ENCODE measurements at places on chromosomes 4 and X.

GRCh38 chr4:168605411-168605810 is 108.6 kb downstream of the PALLD start:
- DNase-seq: no peak

DNA sequence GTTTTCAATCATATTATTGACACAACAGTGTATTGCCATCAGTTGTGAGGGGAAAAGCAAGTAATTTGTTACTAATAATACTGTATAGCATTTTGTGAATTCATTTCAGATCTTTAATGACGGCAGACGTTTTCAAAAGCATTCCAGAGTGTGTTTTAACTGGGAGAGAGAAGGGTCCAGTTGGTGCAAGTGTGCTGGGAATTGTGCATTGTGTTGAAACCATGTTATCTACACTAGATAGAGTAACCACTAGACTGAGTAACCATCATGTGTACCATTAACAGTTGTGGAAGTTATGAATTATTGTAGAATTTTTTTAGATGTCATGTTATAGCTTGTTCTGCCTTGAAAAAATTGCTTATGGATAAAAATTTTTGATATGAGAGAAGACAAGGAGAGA is 104.5 kb upstream of the VEGFC start:
- DNase-seq: no peak

DNA sequence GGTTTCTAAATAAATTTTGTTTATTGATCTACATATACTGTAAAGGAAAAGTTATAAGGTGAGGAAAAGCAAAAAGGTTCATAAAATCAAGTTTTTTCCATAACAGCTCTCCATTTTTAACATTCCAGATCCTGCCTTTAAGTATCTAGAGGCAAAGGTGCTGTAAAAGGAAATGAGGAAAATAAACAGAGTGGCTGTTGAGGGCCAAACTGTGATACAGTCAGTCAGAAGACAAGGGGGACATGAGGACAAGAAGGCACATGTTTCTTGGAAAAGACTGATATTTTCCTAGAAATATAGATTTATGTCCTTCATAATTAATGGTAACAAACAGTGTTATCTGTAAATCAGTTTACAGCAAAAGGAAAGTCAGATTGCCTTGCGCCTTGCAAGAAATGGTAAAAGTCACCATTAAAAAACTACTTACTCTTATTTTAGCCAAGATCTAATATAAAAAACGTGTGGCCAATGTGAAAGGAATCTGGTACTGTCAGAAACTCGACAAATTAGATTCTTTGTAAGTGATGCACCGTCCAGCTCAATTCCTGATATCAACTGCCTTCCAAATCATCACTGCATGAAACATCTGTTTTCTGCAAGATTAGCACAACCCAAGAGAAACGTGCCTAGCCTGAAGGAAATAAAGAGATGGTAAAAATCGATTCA is 34.0 kb upstream of the VEGFD start:
- no peak for DNase-seq

- no peak for DNase-seq
Observed at GRCh38 chr4:141501395-141501794, 135.0 kb upstream of the IL15 start.

- no peak for DNase-seq
Observed at GRCh38 chr4:119540249-119540648, 88.4 kb downstream of the PDE5A start.

- no peak for DNase-seq
Observed at GRCh38 chrX:32847921-32848320, 363.4 kb downstream of the DMD start.

GRCh38 chr4:39043861-39044363 is 11.7 kb upstream of the TMEM156 start:
- DNase-seq: no peak

GRCh38 chr4:17958181-17958580 is 63.4 kb downstream of the LCORL start:
- no peak for DNase-seq

DNA sequence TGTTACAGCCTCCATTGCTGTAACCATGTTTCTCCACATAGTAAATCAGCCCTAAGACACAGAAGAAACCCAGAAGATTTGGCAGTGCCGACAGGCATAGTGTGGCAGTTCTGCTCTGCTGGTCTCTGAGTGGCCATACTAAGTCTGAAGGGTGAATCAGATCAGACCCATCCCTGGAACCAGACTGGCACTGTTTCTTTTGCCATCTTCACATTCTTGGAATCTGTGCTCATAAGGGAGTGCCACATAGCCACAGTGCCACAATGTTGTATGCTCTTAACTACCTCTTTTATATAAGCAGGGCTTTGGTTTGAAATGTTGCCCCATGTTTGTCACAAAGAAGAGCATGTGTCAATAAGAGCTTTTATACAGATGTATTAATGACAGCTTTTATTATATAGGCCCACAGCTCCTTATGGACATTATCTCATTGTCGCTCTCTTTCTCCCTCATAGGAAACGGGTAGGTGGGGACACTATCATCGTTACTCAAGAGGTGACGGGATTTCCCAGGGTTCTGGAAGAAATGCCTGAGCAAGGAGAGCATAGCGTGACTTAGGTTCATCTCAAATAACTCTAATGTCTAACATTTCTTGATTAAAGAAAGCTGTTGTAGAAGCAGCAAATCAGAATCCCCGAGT is 128.2 kb downstream of the CBR4 start:
- DNase-seq: no peak

GRCh38 chr4:54575919-54576318 is 81.8 kb upstream of the KIT start:
- no peak for DNase-seq

DNA sequence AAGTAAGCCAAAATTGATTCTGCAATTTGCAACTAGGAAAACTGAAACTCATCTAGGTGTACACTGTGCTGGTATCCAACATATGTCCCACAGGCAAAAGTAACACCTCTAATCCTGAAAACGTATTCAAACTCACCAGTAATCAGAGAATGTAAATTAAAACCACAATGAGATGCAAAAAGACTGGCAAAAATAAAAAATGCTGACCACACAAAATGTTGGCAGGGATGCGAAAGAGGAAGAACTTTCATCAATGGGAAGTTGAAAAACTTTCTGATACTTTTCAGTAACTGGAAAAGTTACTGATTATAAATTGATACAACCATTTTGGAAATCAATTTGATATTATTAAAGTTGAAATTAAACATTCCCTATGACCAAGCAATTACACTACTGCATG is 20.1 kb upstream of the CORIN start:
- DNase-seq: no peak

DNA sequence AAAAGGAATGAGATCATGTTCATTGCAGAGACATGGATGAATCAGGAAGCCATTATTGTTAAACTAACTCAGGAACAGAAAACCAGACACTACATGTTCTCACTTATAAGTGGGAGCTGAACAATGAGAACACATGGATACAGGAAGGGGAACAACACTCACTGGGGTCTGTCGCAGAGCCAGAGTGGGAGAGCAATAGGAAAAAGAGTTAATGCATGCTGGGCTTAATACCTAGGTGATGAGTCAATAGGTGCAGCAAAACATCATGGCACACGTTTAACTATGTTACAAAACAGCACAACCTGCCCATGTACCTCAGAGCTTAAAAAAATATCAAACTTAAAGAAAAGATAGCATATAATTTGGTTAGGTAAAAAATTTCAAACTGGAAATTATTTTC is 281.4 kb downstream of the PABPC4L start:
- DNase-seq: no peak

DNA sequence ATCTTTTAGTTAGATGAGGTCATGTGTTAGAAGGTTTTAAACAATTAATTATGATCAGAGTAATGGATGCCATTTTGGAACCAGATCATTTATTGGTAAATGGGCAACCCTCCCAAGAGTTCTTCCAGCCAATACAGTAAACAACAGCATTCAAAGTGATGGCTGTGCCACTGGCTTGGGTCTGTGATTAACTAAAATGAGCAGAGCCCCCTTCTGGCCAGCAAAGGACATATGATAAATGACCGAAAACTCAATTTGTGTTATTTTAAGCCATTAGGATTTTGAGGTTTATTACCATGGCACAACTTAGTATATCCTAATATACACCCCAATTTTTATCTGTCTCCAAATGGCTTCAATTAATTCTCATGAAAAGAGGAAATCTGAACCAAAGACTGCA is 90.8 kb upstream of the NPFFR2 start:
- no peak for DNase-seq

DNA sequence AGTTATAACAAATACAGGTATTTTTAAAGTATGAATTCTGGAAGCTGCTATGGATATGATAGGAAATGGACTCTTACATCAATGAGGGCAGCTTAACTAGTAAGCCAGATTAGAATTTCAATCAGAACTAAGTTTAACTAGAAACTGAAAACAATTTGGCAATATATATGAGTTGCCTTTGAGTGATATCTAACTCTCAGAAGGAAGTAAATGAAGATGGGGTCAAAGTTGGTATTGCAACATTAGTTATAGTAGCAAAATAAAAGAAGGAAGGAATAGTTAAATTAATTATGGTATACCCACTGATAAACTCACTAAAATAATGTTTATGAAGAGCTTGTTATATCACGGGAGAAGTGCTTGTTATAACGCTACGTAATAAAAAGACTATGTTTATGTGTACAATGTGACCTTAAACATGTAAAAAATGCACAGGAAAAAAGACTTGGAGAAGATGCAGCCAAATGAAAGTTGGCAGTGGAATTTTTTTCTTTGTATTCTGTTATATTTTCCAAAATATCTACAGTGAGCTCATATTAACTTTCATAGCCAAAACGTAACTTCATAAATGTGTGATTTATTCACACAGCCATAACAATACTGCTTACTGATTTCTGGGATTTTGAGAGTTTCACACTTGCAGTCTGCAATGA is 34.5 kb downstream of the PHKA2 start:
- DNase-seq: no peak

DNA sequence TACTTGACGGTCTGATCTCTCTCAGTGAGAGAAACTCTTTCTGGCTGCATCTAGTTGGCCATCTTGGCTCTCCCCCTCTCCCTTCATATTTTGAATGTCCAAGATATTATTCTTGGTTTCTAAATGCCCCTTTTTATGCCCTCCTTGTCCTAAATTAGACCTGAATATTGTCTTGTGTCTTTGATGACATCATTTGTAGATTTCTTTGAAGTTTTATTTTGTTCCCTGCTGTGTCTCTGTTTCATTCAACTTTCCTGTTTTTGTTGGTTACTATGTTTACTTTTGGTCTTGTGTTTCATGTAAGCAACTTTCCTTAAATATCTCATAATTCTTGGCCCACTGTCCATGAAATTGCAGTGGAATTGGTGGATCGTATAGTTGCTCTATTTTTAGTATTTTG is 46.1 kb upstream of the PASD1 start:
- DNase-seq: no peak

GRCh38 chr4:144740316-144740715 is 94.4 kb downstream of the HHIP start:
- DNase-seq: no peak

GRCh38 chrX:113919387-113919786 is 664.5 kb upstream of the HTR2C start:
- DNase-seq: no peak

DNA sequence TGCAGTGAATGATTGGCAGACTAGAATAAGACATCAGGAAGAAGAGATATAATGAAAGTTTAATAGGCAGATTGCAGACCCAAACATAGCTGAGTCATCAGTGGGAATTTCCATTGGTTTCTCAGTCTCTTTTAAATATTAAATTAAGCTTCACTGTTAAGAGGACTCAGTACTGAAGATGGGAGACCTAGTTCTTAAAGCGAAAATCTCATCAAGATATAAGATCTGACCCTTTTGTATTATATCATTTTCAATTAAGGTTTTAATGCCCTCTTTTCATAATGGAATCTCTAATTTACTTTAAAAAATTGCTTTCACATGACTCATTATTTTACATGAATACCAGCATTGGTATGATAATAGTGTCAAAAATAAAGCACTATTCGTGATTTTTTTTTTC is 168.9 kb upstream of the ATOH1 start:
- DNase-seq: no peak

- DNase-seq: no peak
Observed at GRCh38 chr4:8835521-8836365, 35.9 kb downstream of the HMX1 start.

- no peak for DNase-seq
Observed at GRCh38 chr4:168884251-168885124, 125.6 kb downstream of the CBR4 start.

GRCh38 chr4:71498625-71499024 is 159.8 kb downstream of the SLC4A4 start:
- DNase-seq: no peak

DNA sequence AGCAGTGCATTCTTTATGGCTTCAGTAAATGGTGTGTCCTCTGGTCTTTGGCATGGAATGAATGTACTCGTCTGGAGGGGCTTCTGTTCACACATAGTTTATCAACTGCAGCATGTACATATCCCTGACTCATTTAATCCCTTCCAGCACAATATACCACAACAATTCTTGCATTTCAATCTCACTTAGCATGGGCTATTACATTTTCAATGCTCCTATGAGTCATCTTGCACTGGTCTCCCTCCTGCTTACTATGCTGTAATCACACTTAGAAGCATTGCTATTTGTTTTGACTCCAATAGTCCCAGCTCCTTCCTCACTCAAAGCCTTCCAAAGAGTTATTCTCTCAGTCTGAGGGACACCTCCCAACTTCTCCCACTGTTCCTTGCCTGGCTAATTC is 180.9 kb upstream of the NUDT10 start:
- DNase-seq: no peak

- DNase-seq: no peak
Observed at GRCh38 chrX:87272491-87272890, 245.1 kb upstream of the KLHL4 start.

- DNase-seq: no peak
Observed at GRCh38 chr4:176566769-176567168, 226.0 kb downstream of the VEGFC start.

DNA sequence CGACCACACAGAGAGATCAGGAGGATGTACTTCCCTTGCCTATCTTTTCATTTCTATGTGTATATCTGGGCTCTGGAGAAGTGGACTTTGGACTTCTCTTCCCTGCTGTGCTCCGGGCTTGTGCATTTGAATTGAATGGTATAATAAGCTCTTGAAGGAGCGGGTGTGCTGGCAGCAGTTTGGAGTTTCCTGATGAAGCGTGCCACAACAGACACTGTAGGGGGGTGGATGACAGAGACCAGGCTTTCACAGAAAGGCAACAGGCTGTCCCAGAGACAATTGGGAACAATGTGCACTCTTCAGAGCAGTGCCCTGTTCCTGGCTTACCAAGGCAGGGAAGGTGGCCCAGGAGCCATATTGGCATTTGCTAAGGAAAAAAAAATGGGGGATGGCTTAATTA is 170.1 kb downstream of the FRMPD4 start:
- DNase-seq: no peak

DNA sequence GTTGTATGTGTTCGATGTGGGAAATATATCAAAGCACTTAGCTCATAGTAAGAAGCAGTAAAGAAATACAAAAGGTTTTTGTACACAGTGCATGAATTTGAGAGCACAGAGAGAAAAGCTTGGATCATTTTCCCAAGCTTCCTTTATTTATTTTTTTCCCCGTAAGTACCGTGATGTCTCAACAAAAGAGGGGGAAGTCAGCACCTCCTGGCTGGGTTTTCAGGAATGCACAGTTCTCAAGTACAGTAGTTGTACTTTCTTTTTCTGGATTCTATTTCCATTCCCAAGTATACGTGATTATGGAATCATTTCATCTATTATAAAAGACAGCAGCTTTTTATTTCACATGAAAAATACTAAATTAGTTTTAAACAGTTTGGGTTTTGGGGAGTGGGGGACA is 171.5 kb upstream of the EDNRA start:
- DNase-seq: no peak
